Testis (tissue), 5 donors: ENCODE measurements at places on chromosomes 6 and 20. TPM values are rescaled to one million over a fixed set of nuclear protein-coding genes. Genes with fewer than 3 reads are reported as not detected.

GRCh38 chr20:53004267-53004813 lies 32.2 kb downstream of the TSHZ2 start:
- H3K4me1 ChIP-seq, result peaks cover 19% of the 10 kb centered on the region
- DNase-seq, result no peak
- no peaks in the 10 kb centered on the region for H3K27me3 ChIP-seq
- no peak overlapping the region for H3K27ac ChIP-seq

ISM1 gene
- 0.55 TPM for total RNA-seq

- H3K27ac ChIP-seq, result no peak overlapping the region
- no peaks in the 10 kb centered on the region for H3K27me3 ChIP-seq
- no peaks in the 10 kb centered on the region for H3K36me3 ChIP-seq
- DNase-seq, result no peak
- H3K4me1 ChIP-seq, result no peaks in the 10 kb centered on the region
- no peak overlapping the region for H3K4me3 ChIP-seq
Observed at GRCh38 chr6:9789201-9789600, 625.7 kb downstream of the TFAP2A start.

COL21A1 gene
- total RNA-seq, result 6.6 TPM

DNA sequence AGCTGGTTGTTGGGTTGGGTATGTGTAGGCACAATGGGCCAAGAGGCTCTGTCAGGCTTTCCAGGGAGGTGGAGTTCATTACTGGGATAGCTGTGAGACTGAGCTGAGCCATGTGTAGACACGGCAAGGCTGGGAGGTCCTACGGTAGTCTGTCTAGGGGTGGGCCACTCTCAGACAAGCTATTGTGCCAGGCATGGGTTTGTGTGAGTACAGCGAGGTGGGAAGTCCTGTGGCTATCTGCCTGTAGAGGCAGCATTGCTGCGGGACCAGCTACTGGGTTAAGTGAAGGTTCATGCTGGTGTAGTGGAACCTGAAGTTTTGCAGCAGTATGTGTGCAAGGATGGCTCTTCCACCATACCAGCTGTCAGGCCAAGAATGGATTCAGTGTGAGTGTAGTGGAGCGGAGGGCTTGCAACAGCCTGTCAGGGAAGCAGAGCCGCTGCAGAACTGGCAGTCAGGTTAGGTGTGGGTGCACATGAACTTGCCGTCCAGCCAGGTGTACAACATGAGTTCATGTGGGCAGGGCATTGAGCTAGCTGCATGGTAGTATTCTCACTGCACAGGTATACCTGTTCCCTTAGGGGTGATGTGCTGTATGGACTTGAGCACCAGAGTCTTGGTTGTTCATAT lies 78.0 kb upstream of the CENPW start:
- H3K4me1 ChIP-seq, result no peaks in the 10 kb centered on the region
- no peak overlapping the region for H3K4me3 ChIP-seq
- no peaks in the 10 kb centered on the region for H3K36me3 ChIP-seq
- H3K27ac ChIP-seq, result no peak overlapping the region

DNA sequence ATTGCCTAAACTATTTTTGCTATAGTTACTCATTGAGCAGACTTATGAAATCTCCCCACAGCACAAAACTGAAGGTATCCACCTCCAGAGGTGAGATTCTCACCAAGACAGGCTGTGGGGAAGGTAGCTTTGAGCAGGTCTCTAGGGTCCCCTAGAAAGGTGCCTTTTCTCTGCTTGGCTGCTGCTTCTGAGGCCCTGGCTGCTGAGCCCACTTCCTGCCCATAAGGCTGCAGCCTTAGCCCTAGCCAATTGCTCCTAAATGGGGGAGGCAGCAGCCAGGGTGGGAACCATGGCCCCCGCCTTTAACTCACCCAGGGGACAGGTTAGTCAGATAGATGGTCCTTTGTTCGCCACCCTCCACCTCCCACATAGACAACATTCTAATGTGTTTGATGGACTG lies 3.6 kb downstream of the NT5E start:
- H3K27me3 ChIP-seq, result no peaks in the 10 kb centered on the region
- no peak for DNase-seq
- no peaks in the 10 kb centered on the region for H3K36me3 ChIP-seq
- H3K27ac ChIP-seq, result no peak overlapping the region
- H3K4me1 ChIP-seq, result peaks cover 11% of the 10 kb centered on the region

- no peaks in the 10 kb centered on the region for H3K36me3 ChIP-seq
- no peaks in the 10 kb centered on the region for H3K27me3 ChIP-seq
- H3K4me1 ChIP-seq, result peaks cover 23% of the 10 kb centered on the region
- DNase-seq, result no peak
- peak overlapping the region; percentile 95 for H3K27ac ChIP-seq
Observed at GRCh38 chr20:44886266-44886651, 754 bp downstream of the YWHAB start.

DNA sequence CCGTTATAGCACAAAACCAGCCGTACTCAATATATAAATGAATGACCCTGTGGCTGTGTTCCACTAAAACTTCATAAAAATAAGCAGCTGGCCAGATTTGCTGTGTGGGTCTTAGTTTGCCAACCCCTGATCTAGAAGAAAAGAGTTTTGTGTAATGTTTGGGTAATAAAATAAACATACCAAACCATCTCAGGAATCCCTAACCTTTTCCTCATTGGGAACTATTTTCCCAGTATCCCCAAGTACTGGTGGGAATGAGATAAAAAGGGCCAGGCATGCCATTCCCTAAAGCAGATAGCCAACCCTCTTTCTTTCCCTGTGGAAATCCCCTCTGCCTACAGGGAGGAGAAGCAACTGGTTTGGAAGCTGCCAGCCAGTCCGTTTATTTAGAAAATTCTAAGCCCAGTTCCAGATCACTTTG lies 169.1 kb upstream of the AKAP12 start:
- no peak for DNase-seq
- H3K4me3 ChIP-seq, result no peak overlapping the region
- H3K36me3 ChIP-seq, result no peaks in the 10 kb centered on the region
- H3K27me3 ChIP-seq, result no peaks in the 10 kb centered on the region
- no peak overlapping the region for H3K27ac ChIP-seq

- H3K4me1 ChIP-seq, result peaks cover 7% of the 10 kb centered on the region
- H3K36me3 ChIP-seq, result no peaks in the 10 kb centered on the region
Observed at GRCh38 chr6:53294095-53294494, 54.7 kb downstream of the ELOVL5 start.

- no peak overlapping the region for H3K27ac ChIP-seq
- no peaks in the 10 kb centered on the region for H3K4me1 ChIP-seq
- no peaks in the 10 kb centered on the region for H3K36me3 ChIP-seq
- no peak overlapping the region for H3K4me3 ChIP-seq
- no peaks in the 10 kb centered on the region for H3K27me3 ChIP-seq
Observed at GRCh38 chr6:113493991-113494390, 363.2 kb upstream of the MARCKS start.

FAM8A1 gene
- 36.7 TPM for total RNA-seq

DNA sequence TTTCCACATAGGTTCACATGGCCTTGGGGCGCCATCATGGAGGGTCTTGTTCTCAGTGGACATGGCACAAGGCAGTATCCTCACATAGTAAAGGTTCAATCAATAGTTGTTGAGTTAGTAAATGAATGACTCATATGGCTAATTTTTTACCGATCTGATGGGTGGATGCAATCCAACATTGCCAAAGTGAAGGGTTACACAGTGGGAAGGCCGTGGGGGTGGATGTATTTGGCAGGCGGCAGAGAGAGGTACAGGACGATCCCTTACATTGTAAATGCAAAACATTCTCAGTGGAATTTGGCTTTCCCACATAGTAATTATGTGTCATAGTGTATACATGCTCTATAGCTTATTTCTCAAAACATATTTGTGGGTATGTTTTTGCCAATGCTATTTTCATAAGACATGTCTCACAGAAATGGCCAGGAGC lies 21.0 kb upstream of the PDE7B start:
- no peak overlapping the region for H3K27ac ChIP-seq
- no peak for DNase-seq
- no peaks in the 10 kb centered on the region for H3K36me3 ChIP-seq
- H3K27me3 ChIP-seq, result no peaks in the 10 kb centered on the region

DNA sequence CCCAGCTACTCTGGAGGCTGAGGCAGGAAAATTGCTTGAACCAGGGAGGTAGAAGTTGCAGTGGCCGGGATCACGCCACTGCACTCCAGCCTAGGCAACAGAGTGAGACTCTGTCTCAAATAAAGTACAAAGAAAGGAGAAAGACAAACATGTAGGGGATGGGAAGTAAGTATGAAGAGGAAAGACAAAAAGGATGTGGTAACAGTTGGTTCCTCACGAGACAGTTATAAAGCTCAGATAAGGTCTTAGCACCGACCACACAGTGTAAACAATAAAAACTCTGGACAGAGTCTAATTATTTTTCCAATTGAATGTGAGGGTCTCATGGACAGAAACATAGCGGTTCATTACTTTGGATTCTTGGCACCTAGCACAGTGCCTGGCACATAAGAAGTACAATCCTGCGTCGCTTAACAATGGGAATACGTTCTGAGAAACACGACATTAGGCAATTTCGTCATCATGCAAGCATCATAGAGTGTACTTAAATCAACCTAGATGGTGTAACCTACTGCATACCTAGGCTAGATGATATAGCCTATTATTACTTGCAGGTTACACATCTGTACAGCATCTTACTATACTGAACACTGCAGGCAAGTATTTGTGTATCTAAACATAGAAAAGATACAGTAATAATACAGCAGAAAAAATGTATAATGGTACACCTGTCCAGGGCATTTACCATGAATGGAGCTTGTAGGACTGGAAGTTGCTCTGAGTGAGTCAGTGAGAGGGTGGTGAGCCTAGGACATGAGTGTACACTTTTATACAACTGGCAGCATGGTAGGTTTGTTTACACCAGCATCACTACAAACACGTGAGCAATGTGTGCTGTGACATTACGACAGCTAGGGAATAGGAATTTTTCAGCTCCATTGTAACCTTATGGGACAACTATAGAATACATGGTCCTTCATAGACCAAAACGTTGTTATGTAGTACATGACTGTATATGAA lies 38.2 kb downstream of the MBOAT1 start:
- no peaks in the 10 kb centered on the region for H3K36me3 ChIP-seq
- H3K27me3 ChIP-seq, result no peaks in the 10 kb centered on the region
- H3K4me1 ChIP-seq, result no peaks in the 10 kb centered on the region
- no peak overlapping the region for H3K27ac ChIP-seq
- H3K4me3 ChIP-seq, result no peak overlapping the region

GRCh38 chr6:81753711-81754577 lies 1.5 kb upstream of the TENT5A start:
- H3K4me3 ChIP-seq, result peak overlapping the region; percentile 92
- peak overlapping the region; percentile 97 for H3K27ac ChIP-seq
- no peaks in the 10 kb centered on the region for H3K4me1 ChIP-seq
- H3K36me3 ChIP-seq, result no peaks in the 10 kb centered on the region

PGBD1 gene
- total RNA-seq, result 6.9 TPM

DNA sequence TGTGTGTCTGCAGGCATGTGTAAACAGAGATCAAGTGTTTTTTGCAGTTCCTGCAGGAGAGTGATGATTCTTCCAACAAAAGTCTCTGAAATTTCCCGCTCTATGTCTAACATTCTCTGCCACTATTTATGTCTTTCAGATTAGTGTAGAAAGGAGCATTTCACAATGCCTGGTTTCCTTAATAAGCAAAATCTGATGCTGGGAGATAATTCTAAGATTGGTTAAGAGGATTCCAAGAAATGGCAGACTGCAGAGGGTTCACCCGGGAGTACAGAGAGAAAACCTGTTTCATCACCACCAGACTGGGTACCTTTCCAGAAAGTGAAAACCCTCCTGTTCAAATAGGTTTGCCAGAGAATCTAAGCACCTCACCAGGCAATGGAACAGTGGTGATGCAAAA lies 62.7 kb downstream of the FOXC1 start:
- no peaks in the 10 kb centered on the region for H3K36me3 ChIP-seq
- no peaks in the 10 kb centered on the region for H3K4me1 ChIP-seq
- DNase-seq, result no peak
